ENCODE measurements at places on chromosomes 4 and X. TPM values are rescaled to one million over a fixed set of nuclear protein-coding genes. Genes with fewer than 3 reads are reported as not detected.

The ASMTL gene
- 3.3 TPM for total RNA-seq

The DGKK gene
- total RNA-seq, result not detected

The EFHC2 gene
- 0.91 TPM for total RNA-seq

The TMEM144 gene
- 5.4 TPM for total RNA-seq

- DNase-seq, result no peak
Measured at GRCh38 chr4:4689694-4690440, 148.0 kb upstream of the STX18 start.

DNA sequence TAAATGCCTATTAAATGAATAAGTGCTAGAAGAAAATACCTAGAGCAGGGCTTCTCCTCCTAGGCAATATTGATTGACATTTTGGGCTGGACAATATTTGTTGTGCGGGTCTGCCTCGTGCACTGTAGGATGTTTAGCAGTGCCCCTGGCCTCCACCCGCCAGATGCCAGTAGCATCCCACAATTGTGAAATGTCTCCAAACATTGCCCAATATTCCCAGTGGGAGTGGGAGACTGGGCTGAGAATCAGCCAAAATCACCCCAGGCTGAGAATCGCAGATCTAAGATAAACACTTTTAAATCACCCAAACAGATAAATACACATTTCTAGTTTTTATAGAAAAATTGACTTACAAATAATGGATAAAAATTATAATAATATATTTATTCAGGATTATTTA, 916.2 kb upstream of the LCORL start:
- no peak for DNase-seq

- DNase-seq, result peak; percentile 12
Measured at GRCh38 chr4:153594210-153594609, 89.9 kb upstream of the TLR2 start.

Data from A172 (cell line).